ENCODE measurements at places on chromosomes 5 and 9.

DNA sequence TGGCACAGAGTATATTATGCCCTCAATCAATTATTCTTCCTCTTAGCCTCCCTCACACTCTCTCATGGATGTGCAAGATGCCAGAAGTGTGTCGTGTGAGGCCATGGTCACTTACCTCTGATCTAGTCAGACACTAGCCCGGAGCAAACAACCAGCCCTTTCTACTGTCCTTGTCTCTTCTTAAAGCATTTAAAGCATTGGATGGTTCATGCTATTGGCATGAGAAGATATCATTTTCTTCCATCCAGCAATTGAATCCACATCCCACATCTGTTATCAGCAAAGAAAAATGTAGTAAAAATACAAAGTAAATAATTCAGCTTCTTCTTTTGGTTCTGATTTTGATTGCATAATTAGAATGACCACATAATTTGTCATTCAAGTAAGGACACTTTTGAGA lies 267.2 kb upstream of the ACO1 start:
- DNase-seq: no peak

- no peak for DNase-seq
These were observed 102.5 kb downstream of the TLE4 start for GRCh38 chr9:79674052-79674777.

DNA sequence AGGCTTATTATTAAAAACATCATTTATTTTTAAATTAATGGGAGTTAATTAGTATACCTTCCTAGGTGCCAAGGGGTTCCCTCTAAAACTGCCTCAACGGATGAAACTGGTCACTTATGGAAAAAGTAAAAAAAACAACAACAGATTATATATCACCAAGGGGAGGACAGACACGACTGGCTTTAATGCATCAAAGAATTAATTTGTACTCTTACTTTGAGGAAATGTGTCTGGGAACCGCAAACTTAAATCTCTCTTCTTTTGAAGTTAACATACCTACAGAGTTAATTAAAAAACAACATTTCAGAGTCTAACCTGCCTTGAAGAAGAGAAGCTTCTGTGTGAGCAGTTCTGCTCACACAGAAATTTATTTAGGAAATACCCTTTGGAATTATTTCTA lies 354.6 kb downstream of the LRRC70 start:
- DNase-seq: no peak

- no peak for DNase-seq
These were observed 41.9 kb downstream of the CDK7 start for GRCh38 chr5:69276422-69277174.

DNA sequence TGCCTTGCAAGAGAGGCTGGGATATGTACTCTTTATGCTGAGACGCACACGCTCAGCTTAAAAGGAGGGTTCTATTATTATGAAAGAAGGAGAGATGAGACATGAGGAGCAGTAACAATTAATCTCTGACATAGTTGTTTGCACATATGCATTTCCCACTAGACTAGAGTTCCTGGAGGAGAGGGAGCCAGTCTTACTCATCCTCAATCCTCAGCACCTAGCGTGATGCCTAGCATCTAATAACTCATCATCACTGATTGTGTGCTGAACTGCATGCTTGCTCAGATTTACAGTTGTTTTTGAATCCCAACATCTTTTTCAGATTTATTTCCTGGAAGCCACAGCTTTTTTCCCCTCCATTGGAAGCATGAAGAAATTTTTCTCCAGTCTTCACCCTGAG lies 35.5 kb downstream of the GCNT4 start:
- no peak for DNase-seq

DNA sequence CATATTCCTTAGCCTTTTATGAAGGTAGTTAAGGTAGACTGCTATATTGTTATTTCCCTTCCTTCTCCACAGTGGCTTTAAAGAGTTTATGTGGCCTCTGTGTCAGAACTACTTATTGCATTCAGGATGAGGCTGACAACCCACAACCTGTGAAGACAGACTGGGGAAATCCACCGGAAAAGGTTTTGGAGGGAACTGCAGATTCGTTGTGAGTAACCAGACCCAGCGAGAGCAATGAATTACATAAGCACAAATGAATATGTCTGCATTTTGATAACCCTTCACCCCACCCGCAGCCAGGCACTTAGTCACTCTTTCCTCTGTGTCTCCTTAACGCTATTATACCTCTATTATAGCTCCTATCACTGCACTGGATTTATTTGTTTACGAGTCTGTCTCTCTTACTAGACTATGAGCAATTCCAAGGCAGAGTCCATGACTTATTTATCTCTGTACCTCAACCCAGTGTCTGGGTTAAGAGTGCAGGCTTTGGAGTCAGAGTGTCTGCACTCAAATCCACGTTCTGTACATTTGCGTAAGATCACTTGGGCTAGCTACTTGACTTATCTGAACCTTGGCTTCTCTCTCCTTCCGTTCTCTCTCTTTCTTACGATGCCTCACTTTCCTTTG lies 19.2 kb downstream of the KCTD16 start:
- DNase-seq: no peak

DNA sequence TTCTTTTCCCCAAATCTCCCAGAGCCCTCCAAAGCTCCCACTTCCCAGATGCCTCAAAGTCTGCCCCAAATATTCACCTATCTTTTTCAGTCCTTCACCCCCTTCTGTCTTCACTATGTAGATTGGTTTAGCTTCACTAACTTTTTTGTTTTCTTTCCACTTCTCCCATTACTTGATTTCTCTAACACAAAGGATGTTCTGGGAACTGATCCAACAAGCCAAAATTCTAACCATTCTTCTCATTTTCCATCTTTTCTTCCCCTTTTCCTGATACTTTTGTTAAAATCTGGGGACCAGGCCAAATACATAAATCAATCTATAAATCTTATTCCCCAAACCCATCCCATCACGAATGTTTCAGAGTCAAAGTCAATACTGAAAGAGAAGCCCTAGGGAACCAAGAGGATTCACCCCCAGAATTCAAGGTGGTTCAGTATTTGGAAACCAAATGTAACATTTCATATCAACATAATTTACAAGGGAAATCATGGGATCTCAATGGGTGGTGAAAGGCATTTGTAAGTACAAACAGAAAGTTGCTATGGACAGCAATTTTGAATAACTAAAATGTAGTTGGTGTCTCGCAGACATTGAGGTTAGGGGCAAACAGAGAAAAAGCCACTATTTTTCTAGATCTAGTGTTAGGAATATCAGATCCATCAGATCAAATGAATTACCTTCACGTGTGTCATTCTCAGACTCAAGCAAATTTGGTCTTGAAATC lies 35.3 kb downstream of the APTX start:
- no peak for DNase-seq

- DNase-seq: no peak
These were observed 296.5 kb upstream of the ITGA1 start for GRCh38 chr5:52491071-52491787.

- DNase-seq: no peak
These were observed 21.2 kb downstream of the CDH10 start for GRCh38 chr5:24623624-24624023.

- no peak for DNase-seq
These were observed 3.5 kb downstream of the IFNA2 start for GRCh38 chr9:21381448-21382339.
